ENCODE measurements at places on chromosomes 6 and 20.

- DNase-seq, result no peak
Observed at GRCh38 chr6:118023771-118024170, 116.7 kb downstream of the SLC35F1 start.

DNA sequence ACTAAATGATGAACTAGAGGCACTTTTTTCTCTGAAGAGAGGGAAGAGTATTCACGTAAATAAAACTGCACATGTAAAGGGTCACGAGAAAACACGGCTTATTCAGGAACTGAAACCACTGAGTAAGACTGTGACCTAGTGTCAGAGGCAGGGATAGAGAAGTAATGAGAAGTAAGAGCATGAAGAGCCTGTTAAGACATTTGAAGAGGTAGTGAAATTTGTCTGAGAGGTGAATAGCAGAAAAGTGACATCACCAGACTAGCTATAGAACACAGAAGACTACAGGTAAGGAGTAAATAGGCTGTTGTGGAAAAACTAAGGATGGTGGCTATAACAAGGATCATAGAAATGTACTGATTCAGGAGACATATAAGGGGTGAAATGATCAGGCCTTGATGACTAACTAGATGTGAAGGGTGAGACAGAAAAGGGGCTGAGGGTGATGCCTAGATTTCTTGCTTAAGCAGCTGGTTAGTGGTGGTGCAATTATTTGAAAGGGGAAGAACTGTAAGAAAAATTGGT is 76.8 kb downstream of the REV3L start:
- DNase-seq, result no peak

GRCh38 chr6:6057442-6058053 is 50.8 kb upstream of the NRN1 start:
- no peak for DNase-seq

GRCh38 chr20:2217857-2218539 is 77.8 kb upstream of the TGM3 start:
- no peak for DNase-seq

DNA sequence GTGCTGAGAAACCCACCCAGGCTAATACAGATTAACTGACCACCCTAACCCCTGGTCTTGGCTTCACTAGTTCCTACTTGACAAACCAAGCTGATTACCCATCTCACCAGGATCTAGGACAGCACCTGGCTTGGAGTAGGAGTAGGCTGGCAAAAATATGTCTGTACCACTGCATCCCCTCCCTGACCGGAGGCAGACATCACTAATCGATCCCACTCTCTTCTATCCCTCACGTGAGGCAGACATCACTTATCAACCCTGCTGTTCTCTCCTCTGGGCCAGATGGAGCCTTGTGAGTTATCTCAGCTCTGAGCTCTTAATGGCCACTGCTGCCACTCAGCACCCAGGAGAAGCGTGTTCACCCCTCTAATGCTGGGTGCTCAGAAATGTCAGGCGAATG is 324.3 kb downstream of the CDH4 start:
- no peak for DNase-seq

DNA sequence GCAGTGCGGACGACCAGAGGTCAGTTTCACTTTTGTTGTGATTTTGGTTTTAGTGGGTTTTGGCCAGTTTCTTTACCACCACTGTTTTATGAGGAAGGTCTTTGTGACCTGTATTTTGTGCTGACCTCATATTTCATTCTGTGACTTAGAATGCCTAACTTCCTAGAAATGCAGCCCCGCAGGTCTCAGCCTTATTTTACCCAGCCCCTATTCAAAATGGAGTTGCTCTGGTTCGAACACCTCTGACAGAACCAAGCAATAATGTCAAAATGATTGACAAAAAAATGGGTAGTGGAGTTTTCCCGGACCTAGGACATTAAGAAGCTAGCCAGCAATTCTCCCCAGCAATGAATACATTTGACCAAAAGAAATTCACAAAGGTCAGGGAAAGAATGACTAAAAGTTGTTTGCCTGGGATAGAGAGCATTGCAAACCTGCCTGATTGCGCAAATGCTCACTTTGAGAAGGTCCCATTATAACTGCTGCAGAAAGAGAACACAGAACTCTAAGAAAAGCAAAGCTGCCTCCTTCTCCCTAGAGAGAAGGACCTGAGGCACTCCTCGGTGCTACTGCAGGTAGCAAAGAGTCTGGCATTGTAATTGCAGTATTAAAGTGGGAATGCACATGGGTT is 288.8 kb downstream of the ADGB start:
- DNase-seq, result no peak

GRCh38 chr6:46484081-46484820 is 7.0 kb downstream of the RCAN2 start:
- DNase-seq, result no peak

- no peak for DNase-seq
Observed at GRCh38 chr6:98877250-98877649, 42.9 kb downstream of the POU3F2 start.

- DNase-seq, result no peak
Observed at GRCh38 chr6:9399916-9400315, 964.6 kb upstream of the SLC35B3 start.

DNA sequence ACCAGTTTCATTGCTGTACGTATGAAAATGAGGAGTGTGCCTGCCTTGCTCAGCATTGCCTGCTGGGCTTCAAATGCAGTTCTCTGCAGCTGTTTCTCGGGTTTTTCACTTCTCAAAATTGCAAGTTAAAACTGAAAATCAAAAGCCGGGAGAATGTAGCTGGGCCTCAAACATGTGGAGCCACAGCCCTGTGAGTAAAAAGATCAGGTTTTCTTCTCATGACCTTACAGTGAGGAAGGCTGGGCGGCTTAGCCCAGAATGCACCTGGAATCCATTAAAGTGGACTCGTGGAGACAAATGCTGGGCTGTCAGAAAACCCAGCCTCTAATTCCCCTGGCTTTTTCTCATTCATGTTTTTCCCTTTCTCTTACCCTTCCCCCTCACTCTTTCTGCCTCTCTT is 34.4 kb downstream of the DSE start:
- DNase-seq, result no peak

GRCh38 chr6:107124934-107125348 is 9.6 kb upstream of the BEND3 start:
- no peak for DNase-seq

DNA sequence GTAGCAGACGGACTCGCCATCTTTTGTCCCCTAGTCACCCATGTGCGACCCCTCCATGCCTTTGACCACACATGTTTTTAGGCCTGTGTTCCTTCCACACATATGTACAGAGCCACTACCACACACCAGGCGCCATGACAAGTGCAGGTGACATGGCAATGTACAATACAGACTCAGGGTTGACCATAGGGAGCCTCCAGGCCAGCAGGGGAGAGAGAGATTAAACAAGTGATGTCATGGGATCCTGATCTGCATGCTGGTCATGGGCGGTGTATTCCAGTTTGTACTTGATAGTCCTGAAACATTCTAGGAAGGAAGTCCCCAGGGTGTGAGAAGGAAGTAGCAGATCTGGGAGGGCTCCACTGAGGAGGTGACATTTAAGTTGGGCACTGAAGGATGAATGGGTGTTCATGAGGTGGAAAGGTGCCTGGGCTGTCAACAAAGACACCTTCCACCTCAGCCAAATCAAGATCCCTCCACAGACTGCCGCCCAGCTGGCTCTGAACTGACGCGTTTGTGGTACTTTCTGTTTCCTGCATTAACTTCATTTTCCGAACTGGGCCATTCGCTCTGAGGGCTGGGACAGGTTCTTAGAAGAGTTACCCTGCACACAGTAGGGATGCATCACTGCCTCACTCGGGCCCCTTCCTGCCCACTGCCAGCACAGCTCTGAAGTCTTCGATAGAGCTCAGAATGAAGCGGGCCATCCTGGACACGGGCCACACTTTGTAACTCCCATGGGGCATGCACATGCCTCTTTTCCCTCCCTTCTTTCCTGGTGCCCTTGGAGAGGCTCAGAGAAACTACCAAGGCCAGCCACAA is 94.0 kb downstream of the NOL4L start:
- DNase-seq, result no peak

GRCh38 chr6:114718716-114719270 is 376.0 kb upstream of the HS3ST5 start:
- no peak for DNase-seq

DNA sequence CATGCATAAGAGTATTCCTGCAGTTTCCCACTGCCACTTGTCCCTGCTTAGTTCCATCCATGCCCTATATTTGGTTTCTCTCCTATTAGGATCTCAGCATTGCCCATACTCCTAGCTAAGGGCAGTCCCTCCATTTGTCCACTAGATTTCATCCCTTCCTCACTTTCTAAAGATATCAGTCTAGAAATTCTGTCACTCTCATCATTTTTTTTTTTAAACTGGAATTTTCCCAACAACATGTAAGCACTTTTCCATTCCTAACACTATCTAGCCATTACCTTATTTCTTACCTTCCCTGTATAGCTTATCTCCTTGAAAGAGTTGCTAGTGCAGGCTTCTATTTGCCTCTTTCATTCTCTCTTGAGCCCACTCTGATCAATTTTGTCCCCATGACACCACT is 312.2 kb downstream of the BTBD3 start:
- no peak for DNase-seq

GRCh38 chr20:31560094-31560745 is 44.9 kb upstream of the ID1 start:
- DNase-seq, result peak; percentile 34

DNA sequence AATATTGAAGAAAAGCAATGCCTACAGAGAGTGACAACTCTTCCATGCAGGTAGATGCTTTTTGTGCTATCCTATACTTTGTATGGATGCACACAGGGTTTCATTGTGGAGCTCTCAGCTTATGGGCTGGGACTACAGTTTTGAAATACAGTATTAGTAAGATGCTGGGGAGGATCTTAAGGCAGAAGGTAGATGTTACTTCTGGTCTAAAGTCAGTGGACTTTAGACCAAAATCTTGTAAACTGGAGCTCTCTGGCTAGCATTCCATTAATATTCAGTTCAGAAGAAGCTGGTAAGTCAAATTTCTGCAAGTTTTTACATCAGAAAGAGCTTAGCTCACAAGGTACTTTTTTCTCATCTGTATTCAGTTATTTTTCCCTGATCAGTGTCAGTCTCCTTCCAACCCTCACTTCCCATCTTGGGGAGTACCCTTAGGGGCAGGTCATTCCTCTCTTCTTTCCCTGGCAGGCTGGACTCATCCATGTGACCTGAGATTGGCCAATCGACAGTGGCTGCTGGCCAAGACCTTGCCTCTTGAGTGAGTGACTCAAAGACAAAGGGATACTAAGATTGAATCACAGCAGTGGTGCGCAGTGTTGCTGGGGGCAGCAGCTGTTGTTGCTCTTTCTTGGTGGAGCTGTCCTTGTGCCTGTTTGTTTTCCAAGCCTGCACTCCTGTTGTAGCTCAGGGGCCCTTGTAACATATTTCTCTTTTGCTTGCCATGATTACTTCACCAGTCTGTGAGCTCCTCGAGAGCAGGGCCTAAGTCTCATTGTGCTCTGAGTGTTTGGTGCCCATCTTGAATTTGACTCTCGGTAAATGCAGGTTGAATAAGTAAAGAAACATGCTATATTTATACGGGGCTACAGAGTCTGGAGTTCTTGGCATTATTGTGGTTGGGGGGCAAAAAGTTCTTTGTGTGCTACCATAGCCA is 2.8 kb upstream of the PHF20 start:
- DNase-seq, result no peak

DNA sequence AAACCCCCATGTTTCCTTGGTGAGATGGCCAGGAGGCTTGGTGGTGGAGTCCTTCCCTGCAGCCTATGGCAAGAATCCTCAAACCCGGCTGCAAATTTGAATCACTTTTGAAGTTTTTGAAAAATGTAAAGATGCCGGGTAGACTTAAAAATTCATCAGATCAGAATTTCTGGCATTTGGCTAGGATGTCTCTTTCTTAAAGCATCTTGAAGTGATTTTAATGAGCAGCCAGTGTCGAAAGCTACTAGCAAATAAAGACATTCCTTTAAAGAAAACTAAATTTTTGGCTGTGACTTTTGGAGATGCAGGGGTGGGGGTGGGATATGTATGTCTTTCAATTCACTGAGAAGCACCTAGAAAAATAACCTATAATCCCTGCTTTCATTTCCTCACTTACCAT is 25.6 kb upstream of the NOX3 start:
- DNase-seq, result no peak

GRCh38 chr20:20405623-20406022 is 37.7 kb downstream of the INSM1 start:
- no peak for DNase-seq

DNA sequence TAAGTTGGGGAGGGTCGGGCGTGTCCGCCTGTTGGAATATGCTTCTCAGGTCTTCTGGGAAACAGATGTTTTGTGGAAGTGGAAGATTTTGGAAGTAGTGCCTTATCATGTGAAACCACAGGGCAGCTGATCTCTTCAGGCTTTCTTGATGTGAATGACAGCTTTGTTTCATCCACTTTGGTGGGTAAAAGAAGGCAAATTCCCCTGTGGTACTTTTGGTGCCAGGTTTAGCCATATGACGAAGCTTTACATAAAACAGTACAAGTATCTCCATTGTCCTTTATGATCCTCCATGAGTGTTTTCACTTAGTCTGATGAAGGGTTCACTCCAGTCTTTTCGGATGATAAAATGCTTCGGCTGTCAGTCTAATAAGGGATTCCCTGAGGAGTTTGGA is 4.6 kb downstream of the IRF4 start:
- no peak for DNase-seq

- no peak for DNase-seq
Observed at GRCh38 chr20:34744340-34744739, 40.2 kb downstream of the TP53INP2 start.

DNA sequence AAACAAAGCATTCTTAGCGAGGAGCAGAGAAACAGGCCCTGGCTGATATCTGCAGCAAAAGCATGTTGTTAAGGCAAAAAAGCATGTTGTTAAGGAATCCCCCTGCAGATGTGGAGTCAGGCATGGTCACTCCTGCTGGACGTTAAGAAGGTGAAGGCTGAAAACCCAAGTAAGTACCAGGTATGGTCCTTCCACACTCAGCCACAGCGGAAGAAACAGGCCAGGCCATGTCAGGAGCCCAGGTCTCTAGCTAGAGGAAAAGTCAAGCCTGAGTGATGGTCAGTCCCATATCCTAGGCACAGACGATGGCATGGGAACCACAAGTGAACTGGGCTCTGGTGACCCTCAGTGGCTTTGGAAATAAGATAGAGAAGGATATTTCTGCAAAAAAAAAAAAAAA is 32.5 kb upstream of the MAS1L start:
- no peak for DNase-seq

- DNase-seq, result no peak
Observed at GRCh38 chr6:30480536-30481156, 8.7 kb upstream of the HLA-E start.

- no peak for DNase-seq
Observed at GRCh38 chr6:56572788-56573471, 69.8 kb downstream of the DST start.

GRCh38 chr20:49964964-49965780 is 17.6 kb upstream of the SNAI1 start:
- no peak for DNase-seq
